ENCODE measurements at places on chromosomes 13 and 19.

GRCh38 chr13:63149375-63149774, 1733.7 kb upstream of the PCDH20 start:
- DNase-seq, result no peak

- DNase-seq, result no peak
Measured at GRCh38 chr19:40756502-40757110, 5.6 kb downstream of the SNRPA start.

DNA sequence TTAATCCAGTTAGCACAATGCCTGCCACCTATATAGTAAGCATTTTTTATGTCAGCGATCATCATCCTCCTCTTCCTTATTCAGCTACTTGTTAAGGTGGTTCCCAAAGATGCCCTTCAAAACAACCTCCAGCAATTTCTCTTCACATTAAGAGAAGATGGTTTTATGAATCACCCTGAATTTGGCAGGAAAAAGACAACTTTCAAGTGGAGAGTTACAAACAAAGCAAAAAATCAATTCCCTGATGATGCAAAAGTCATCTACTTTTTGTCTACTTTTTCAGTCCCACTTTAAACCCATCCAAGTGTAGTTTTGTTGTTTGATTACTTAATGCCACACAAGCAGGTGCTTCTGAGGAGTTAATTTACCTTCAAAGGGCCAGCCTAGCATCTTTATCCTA, 139.1 kb upstream of the SERP2 start:
- DNase-seq, result peak; percentile 36

DNA sequence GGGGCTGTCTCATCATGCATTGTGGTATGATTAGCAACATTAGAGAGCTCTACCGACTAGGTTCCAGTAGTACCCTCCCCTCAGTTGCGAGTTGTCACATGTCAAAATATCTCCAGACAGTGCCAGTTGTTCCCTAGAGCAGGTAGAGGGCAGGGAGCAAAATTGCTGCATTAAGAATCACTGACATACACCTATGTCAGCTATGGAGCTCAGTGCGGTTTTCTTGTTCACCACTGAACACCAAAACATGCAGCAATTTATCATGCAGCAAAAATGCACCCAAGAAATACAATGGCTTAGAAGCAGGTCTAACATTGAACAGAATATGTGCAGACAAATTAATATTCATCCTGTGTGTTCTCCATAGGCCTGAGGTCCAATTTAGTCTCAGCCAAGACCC, 186.9 kb upstream of the STARD13 start:
- DNase-seq, result no peak

- DNase-seq, result no peak
Measured at GRCh38 chr13:114053026-114053425, 79.2 kb upstream of the C13orf46 start.

All from fibroblast of gingiva (primary cell).